Activated CD4-positive, alpha-beta T cell treated with anti-CD3 and anti-CD28 coated beads, Interleukin-2, amount 10 ng/mL, durations not matched to agents 7 days and 5 days (primary cell): ENCODE measurements at places on chromosomes 6 and 20. TPM values are rescaled to one million over a fixed set of nuclear protein-coding genes. Genes with fewer than 3 reads are reported as not detected.

DNA sequence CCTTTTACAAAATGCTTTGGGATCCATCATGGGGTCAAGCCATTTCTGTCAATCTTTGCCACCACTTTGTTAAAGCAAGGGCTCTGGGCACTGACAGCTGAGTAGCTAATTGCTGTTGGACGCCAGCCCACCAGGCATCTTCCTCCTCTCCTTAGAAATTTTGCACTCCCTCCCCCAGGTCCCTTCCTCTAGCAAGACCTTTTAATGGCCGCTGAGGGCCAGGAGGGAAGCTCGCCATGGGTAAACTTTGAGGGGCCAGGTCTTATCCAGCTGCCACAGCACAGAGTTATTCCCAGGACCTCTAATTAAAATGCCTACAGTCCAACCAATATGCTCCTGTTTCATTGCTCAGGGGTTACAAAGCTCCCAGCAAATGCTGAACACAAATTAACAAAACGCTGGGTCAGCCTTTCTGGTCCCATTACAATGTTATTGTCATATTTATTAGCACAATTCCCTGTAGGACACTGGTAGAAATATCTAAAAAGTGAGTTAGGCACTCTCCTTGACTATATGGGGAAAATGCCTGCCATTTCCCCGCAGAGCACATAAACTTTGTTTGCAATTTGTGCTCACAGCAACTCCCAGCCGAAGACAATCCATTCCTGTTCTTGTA, 16.8 kb downstream of the SCML4 start:
- no peak overlapping the region for H3K4me3 ChIP-seq
- DNase-seq = no peak

GRCh38 chr6:95574811-95575210, 2.5 kb upstream of the MANEA start:
- H3K27ac ChIP-seq = peak overlapping the region; percentile 100
- H3K36me3 ChIP-seq = peaks cover 17% of the 10 kb centered on the region
- DNase-seq = no peak
- H3K4me1 ChIP-seq = peaks cover 46% of the 10 kb centered on the region
- no peaks in the 10 kb centered on the region for H3K27me3 ChIP-seq

Gene CENPW
- total RNA-seq = 58.9 TPM

Gene LY6G6C
- not detected for total RNA-seq

GRCh38 chr20:6702144-6702543, 65.3 kb upstream of the BMP2 start:
- H3K27me3 ChIP-seq = no peaks in the 10 kb centered on the region
- no peak overlapping the region for H3K4me3 ChIP-seq
- no peak overlapping the region for H3K27ac ChIP-seq
- H3K4me1 ChIP-seq = no peaks in the 10 kb centered on the region
